ENCODE measurements at places on chromosomes 13 and 19.

DNA sequence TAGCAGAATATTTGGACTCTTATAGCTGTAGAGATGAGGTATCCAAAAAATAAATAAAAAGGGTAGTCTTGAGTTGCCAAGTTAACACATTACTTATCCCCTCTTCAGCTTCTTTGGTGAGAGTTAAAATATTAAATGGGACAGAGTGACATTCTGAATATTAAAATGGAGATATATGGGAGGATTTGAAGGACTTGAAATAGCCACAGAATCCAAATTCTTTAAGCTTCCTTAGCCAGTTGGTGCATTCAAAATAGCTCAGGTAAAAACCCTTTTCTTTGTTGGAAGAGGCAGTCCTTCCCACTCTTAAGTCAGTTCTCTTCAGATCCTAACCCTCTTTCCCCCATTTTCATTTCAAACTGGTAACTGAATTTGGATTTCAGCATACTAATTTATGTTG, 130.1 kb upstream of the KLF12 start:
- DNase-seq, result no peak

GRCh38 chr13:79374578-79374977, 31.5 kb downstream of the RBM26 start:
- no peak for DNase-seq

- DNase-seq, result no peak
Observed at GRCh38 chr19:4597278-4597974, 37.9 kb upstream of the SEMA6B start.

DNA sequence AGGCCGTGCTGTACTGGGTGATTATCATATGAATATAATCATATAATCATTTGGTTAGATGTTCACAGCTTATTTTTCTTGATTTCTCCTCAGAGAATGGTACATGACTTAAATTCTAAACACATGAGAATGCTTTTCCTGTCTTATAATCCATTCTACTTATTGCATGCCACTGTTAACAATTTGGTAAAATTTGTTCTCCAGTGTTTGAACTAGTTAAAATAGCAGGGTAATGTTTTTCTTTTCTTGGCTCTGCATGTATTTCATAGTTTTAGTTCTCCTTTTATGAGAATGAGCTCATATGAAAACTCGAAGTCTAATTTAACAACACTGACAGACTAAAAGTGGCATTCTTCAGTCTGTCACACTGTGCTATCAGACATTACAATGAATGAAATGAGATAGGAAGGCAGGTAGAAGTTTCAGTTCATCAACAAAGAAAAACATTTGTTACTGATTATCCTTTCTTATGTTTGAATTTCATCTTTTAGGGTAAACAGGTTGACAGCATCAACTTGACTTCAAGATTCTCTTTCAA, 10.2 kb downstream of the SPRYD7 start:
- no peak for DNase-seq

DNA sequence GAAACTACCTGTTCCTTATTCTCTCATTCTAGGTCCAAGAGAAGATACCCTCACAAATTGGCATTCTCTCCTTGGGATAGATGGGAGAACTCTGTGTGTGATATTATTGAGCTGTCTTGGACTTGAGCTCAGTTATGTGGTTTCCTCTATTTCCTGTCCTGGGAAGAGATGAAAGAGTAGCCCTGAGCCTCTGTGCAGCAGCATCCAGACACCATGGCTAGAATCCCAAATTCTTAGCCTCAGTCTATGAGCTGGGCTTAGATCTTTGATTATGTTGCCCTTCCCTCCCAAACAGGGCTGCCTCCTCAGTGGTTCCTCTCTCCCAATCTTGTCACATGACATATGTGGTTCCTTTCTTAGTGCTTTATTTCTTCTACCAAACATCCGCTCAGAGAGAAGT, 290.7 kb downstream of the SPRY2 start:
- DNase-seq, result no peak

DNA sequence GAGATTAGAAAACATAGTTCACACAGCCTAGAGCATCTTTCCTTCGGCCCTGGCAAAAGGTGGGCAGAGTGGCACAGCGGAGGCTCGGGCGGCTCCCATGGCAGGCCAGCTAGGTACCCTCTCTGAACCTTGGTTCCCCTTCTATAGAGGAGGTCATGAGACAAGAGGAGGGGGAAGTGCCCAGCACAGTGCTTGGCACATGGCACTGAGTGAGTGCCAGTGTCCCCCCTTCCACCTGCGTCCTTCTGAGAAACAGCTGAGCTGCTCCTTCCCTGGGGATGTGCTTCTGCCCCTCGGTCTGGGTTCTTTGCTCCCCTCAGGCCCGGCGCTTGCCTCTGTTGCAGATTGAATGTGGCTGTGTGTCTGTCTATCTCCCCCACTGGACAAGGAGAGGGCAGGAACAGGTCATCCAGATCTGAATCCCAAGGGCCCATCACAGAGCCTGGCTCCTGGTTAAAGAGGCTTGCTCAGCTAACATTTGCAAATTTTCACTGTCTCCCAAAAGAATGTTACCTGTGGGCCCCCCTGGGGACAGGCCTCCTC, 165.6 kb downstream of the USP12 start:
- no peak for DNase-seq

DNA sequence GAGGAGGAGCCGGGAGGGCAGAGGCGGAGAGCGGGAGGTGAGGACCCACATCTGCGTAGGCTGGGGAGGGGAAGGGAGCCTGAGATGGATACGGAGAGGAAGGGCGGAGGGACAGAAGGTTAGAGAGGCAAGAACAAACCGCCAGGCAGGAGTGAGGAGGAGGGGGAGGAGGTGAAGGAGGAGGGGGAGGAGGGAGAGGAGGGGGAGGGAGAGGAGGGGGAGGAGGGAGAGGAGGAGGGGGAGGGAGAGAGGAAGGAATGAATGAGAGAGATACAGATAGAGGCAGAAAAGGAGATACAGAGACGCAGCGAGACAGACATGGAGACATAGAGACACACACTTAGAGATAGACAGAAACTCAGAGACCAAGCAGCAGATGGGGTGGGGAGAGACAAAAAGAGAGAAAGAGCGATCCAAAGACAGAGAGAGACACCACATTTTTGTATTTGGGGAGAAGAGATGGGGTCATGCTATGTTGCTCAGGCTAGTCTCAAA, 782 bp upstream of the CA11 start:
- DNase-seq, result no peak

GRCh38 chr13:44259045-44260027, 114.3 kb upstream of the SERP2 start:
- DNase-seq, result peak; percentile 79

Measured in T-helper 2 cell treated with Interferon-gamma antibody and Interleukin-4, amounts not matched to agents 5 μg/mL and 100 μg/mL, for 36 hours (primary cell).